ENCODE measurements at places on chromosomes 13 and 19. TPM values are rescaled to one million over a fixed set of nuclear protein-coding genes. Genes with fewer than 3 reads are reported as not detected.

- no peak for DNase-seq
These were observed 158.5 kb downstream of the TUBA3C start for GRCh38 chr13:19023115-19023514.

- no peak for DNase-seq
These were observed 89.5 kb downstream of the DGKH start for GRCh38 chr13:42137856-42138537.

DACT3 gene
- not detected for total RNA-seq

NFIX gene
- not detected for total RNA-seq

- DNase-seq = no peak
These were observed 3.2 kb upstream of the ZNF235 start for GRCh38 chr19:44308011-44308410.

GRCh38 chr19:31177246-31177645 lies 172.0 kb downstream of the TSHZ3 start:
- DNase-seq = no peak

KIR2DL3 gene
- not detected for total RNA-seq

- no peak for DNase-seq
These were observed 2.3 kb downstream of the PEG3 start for GRCh38 chr19:56838024-56838908.

DNA sequence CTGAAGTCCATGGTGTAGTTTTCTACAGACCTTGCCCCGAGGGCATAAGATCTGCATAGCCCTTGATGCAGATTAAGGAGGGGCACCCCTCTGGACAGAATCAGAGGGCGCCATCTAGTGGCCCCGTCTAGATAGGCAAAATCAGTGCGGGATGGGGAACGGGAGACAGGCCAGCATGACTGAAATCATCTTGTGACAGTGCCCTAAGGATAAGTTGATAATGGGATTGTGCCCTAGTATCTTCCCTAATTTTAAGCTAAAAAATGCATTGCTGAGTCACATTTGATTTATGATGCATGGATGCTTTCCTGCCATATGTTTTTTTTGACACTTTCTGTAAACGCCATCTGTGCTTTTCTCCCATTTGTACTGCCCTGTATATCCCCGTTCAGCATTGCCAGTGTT lies 19.0 kb upstream of the GPI start:
- no peak for DNase-seq

SOX21 gene
- total RNA-seq = not detected

- DNase-seq = no peak
These were observed 44.4 kb upstream of the SPATA13 start for GRCh38 chr13:24116131-24116530.

DNA sequence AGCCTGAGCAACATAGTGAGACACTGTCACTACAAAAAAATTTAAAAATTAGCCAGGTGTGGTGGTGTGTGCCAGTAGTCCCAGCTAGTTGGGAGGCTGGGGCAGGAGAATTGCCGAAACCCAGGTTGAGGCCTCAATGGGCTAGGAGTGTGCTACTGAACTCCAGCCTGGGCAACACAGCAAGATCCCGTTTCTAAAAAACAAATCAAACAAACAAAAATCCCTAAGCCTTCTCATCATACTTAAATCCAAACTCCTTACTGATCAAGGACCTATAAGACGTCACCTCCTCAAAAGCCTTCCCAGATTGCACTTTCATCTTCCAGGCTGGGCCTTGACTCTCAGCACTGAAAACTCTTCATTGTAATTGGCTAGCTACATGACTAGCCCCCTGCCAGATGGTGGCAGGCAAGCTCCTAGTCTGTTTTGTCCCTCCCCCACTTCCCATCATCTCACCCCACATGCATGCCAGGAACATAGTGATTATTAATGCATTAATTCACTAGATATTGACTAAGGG lies 17.5 kb upstream of the NANOS3 start:
- DNase-seq = no peak

DNA sequence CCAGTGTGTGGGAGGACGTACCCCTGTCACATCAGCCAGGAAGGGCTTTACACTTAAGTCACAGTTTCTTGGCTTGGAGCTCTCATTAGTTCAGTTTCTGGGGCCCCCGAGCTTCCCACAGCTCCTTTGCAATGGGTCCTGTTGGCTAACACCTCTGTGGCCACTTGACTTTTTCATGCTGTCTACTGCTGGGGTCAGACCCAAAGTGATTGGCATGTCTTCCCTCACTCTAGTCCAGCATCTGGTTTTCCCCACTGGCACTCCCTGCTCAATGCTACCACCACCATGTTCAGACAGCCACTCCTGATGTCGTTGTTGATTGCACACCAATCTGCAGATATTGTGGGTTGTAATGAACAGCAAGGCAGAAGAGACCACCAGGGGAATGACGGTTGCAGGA lies 379.0 kb downstream of the FOXO1 start:
- DNase-seq = no peak

DNA sequence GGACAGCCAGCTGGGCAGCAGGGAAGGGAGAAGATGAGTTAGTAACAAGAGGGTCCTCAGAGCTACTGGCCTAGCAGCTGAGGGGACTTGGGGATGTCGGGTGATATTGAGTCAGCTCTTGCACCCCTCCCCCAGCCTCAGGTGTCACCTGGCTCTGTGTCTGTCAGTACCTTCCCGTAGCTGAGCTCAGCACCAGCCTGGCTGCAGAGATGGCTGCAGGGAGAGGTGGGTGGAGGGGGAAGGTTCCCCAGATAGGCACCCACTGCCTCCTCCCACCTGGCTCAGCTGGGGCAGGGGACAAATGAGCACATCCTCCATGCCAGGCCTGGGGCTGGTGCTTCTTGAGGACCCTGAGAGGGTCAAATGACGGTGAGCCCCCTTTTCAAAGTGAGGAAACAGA lies 6.8 kb upstream of the KPTN start:
- no peak for DNase-seq

DNA sequence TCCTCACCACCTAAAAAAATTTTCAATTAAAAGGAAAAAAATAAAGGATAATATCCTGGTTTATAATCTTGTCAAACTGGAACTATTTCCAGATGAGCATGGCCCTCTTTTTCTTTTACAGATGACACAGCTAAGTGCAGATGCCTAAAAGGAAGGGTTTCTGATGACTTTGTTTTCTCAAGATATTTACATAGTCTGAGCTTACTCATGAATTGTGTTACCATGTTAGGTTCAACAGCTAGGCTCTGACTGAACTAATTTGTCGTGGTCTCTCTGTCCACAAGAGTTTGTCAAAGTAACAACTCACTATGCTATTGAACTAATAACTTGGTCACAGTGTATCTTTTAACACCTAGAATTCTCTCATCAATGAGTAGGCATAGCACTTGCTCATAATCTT lies 780.8 kb downstream of the GPC5 start:
- DNase-seq = no peak

BEST2 gene
- total RNA-seq = not detected

DNA sequence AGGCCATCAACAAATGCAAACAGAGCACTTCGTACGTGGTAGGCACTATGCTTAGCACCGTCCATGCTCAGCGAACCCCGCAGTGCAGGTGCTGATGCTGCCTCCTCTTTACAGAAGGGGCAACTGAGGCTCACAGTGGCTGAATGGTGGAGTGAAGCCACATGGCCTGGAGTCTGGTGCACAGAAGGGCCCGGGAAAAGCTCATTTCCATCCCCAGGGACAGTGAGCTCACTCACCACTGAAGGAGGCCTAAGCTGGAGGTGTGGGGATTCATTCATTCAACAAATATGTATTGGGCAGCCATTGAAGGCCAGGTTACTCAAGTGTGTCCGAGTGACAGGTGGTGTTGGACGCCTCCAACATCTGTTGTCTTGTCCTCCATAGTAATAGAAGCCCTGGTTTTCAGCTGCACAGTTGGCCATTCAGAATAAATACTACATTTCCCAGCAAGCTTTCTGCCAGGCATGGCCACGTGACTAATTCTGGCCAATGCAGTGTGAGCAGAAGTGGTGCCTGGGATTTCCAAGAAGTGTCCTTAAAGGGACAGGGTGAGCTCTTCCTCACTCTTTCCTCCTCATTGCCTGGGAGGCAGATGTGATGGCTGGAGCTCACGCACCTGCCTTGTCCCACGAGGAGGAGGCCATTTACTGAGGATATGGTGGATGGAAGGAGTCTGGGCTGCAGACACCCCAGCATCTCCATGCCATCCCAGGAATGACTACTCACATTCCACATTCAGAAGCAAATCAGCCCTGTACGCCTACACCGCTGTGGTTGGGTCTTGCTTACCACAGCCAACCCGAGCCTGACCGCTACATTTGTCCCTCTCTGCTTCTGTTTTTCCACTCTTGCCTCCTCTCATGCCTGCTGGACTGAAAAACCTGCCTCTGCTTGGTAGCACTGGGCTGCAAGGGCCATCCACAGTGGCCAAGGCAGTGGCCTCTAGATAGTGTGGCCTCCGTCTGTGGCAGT lies 2.3 kb upstream of the ZNRF4 start:
- DNase-seq = no peak

- DNase-seq = no peak
These were observed 195.7 kb downstream of the KLF12 start for GRCh38 chr13:73938372-73939070.

DNA sequence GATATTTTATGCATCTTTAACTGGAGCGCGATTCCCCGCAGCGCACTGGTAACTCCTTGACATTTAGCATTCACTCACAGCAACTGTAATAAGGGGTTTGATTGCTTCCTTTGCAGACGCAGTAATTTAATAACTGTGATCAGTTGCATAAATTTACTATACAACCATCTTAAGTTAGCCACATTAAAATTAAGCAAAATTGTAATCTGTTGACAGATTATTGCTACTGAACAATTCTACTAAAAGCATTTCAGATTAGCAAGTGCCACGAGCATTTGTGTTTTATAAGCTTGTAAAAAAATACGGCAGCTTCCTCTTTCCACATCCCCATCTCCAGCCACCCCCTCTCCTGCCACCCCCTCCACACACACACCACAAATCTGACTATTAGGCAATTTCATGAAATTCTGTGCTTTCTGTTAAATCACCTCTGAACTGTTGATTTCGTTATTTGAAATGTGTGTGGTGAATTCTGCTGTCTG lies 44.4 kb downstream of the TSHZ3 start:
- DNase-seq = no peak

GRCh38 chr13:109745702-109746101 lies 40.7 kb downstream of the IRS2 start:
- no peak for DNase-seq

- DNase-seq = no peak
These were observed 138.6 kb upstream of the GPR12 start for GRCh38 chr13:26899202-26899601.

CKM gene
- total RNA-seq = not detected

GRCh38 chr13:92460479-92460878 lies 766.1 kb upstream of the GPC6 start:
- no peak for DNase-seq

ZNF470 gene
- 1.2 TPM for total RNA-seq

DIRAS1 gene
- total RNA-seq = not detected

DNA sequence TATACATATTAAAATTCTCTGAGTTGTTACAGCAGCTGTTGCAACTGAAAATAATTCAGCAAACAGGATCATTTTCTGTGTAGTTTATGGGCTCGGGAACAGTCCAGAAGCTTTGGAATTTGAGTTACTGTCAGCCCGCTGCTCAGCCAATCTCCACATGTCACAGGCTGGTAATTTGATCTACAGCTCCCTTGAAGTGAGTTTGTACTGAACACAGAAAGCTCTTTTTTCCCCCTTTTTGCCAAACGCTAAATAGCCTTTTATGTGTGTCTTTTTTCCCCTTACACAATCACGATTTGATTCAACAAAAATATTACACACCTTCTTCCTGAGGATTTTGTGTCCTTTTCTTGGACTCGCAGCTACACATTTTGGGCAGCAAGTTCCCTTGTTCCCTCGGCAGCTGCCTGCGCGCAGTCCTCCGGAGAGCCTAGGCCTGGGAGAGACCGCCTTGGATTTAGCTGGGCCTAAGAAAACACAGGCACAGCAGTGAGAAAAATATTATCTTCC lies 371.4 kb downstream of the KCNRG start:
- DNase-seq = no peak

GRCh38 chr19:39303373-39304184 lies 7.4 kb downstream of the IFNL1 start:
- DNase-seq = no peak

DNA sequence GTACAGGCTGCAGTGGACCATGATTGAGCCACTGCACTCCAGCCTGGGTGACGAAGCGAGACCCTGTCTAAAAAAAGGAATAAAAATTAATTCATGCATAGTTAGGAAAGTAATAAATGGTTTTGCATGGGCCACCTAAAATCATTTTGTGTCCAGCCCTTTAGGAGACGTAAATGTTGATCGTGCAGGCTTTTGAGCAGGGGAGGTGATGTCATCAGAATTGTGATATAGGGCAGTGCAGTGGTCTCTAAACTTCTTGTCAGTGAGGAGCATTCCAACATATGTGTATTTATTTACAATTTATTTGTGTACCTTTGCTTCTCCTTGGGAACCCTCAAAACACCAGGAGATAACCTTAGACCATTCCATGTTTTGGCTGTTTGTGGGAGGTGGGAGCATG lies 3.0 kb downstream of the SMARCA4 start:
- no peak for DNase-seq

FBXW9 gene
- total RNA-seq = 21.3 TPM

NALCN gene
- 3.8 TPM for total RNA-seq

DNA sequence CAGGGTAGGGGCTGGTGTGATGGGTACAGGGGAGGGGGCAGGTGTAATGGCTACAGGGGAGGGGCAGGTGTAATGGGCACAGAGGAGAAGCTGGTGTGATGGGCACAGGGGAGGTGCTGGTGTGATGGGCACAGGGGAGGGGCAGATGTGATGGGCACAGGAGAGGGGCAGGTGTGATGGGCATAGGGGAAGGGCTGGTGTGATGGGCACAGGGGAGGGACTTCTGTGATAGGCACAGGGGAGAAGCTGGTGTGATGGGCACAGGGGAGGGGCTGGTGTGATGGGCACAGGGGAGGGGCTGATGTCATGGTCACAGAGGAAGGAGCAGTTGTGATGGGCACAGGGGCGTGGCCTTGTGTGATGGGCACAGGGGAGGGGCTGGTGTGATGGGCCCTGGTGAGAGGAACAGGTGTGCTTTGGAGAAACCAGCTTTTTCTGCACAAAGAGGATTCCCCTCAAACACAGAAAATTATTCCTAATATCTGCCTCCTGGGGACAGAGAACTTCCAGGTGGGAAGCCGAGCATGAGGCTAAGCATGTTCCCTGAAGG lies 38.6 kb upstream of the POP4 start:
- no peak for DNase-seq

FCAR gene
- total RNA-seq = not detected

GRCh38 chr19:6718111-6718740 lies 2.2 kb downstream of the C3 start:
- no peak for DNase-seq

DNA sequence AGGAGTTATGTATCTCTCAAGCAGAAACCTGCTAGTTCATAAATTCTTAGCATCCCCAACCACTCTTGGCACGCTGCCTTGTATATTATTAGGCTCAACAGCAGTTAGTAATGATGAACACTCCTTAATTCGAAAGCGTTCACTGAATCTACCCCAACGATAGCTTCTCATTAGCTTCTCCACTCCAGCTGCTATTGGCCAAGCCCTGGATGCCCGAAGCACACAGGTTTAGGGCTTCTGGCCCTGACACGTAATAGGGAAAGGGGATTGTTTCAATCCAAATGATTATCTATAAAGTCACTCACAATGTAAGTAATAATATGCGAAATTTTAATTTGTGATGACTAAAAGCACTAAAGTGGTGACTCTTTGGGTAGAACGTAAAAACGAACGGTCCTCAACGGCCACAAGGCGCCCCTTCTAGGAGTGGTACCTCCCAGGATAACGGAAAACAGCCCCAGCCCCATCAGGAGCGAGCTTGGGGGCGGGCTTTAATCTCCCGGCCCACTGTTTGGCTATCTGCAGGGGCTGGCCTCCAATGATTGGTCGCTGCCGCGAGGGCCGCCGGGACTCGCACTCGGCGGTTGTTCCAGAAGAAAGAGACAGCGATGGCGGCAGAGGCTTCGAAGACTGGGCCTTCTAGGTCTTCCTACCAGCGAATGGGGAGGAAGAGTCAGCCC lies at the start of gene RNF17:
TSS of gene RNF17 (plus strand) at position 574 of the 680 bp plus-strand sequence. CDS start at position 609, 35 bp downstream.
- no peak for DNase-seq
